ENCODE measurements at places on chromosomes 3 and 15.

- DNase-seq: no peak
Measured at GRCh38 chr3:69775751-69776150, 36.5 kb downstream of the MITF start.

- DNase-seq: no peak
Measured at GRCh38 chr3:39453134-39453533, 14.3 kb upstream of the MOBP start.

DNA sequence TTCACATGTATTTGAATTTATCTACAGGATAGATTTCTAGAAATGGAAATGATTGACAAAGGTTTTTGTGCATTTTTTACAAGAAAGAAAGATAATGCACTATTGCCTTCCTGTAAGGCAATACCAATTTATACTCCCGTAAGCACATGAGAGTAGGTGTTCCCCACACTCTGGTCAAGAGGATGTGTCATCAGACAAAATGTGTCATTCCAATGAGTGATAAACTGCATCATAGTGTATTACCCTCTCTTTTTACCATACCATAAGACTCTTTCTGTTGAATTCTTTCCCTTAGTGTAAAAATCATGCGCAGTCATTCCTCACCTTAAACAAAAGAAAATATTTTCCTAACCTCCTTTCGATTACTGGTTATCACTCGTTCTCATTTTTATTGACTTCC lies 251.0 kb downstream of the ROBO1 start:
- no peak for DNase-seq

DNA sequence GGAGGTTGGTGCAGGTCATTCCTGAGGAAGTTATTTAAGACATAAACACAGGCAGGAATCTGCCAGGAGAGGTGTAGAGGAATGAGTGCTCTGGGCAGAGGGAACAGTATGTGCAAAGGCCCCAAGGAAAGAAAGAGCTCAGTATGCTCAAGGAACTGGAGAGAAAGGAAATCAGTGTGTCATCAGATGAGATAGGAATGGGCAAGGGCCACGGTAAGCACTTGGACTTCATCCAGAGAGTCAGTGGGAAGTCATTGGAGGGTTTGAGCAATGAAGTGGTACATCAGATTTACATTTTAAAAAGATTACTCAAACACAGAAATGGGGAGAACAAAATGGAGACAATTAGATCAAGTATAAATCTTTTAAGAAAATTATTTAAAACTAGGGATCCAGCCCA lies 272.2 kb downstream of the ADAMTSL3 start:
- DNase-seq: no peak

- no peak for DNase-seq
Measured at GRCh38 chr3:113268311-113268710, 57.0 kb downstream of the BOC start.

DNA sequence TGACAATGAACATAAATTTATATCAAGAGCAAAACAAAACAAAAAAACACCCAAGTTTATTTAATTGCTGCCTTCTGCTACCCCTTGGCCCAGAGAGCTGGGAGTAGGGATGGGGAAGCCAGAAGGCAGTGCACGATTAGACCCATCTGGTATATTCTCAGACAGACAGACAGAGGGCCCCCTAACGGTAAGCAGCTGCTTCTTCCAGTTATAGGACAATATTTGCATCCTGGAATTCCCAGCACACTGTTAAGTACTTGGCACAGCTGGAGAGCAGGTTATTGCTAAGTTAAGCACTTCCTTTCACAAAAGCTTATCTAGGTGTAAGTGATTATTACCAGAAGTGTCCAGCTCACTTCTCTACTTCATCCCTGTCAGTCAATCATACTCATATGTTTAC lies 39.3 kb downstream of the C2CD4B start:
- DNase-seq: peak; percentile 67

DNA sequence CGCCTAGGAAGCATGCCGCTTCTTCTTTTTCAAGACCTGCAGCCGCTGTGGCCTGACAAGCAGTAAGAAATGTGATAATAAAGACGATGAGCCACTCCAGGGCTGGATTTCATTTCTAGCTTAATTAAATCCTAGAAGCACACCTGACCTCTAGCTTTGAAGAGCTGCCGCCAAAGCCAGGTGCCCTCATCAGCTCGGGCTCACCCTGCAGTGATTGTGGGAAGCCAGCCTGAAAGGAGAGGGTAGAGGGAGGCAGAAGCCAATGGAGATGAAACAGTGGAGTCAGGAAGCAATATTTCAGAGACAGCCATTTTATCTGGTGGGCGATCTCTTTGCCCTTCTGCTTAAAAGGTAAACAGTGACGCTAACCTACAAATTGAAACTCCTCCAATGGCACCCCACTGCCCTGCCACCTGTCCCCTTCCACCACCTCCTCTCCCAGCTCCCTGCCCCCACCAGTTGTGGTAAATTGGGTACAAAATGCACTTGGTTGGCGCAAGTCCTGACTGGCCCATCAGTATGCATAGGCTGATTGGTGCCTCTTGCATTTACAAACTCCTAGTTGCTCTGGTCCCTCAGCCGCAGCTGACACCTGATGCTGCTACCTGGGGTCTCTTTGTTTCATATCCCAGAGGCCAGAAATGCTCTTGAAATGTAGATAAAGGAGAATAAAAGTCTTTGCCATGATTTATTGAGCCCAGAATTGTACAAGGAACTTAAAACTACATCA lies 385.3 kb downstream of the PDCD6IP start:
- DNase-seq: peak; percentile 93

DNA sequence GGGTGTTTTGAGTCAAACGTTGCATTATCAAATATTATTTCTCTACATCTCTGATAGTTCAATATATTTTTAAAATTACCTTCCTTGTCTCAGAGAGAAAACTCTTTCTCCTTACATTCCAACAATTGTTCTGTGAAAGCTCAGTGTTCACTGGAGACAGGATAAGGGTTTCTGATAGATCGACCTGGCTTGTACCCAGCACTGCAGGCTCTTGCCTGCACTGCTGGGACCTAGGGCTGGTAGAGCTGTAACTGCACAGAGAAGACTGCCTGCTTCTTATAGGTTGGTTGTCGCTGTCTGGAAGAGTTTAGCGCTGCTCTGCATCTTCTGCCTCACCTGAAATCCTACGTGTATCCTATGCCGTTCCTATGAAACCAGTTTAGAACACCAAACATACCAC lies 249.9 kb upstream of the LRTM1 start:
- no peak for DNase-seq

DNA sequence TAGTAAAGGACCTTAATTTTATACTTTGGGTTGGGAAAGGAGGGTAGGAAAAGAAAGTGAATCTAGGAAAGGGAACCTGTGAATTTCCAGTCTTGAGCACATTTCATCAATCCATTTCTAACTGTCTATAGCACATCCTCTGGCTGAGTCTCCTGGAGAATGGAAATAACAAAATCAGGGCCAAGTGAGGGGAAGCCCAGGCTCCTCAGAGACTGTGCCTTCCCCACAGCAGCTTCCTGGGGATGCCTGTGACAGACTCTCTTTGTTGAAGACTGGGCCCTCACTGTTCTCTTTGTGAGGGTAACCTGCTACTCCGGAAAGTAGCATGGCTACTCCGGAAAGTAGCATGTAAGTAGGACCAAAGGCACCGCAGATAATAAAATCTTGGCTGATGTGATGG lies 22.6 kb upstream of the CSPG5 start:
- DNase-seq: no peak

DNA sequence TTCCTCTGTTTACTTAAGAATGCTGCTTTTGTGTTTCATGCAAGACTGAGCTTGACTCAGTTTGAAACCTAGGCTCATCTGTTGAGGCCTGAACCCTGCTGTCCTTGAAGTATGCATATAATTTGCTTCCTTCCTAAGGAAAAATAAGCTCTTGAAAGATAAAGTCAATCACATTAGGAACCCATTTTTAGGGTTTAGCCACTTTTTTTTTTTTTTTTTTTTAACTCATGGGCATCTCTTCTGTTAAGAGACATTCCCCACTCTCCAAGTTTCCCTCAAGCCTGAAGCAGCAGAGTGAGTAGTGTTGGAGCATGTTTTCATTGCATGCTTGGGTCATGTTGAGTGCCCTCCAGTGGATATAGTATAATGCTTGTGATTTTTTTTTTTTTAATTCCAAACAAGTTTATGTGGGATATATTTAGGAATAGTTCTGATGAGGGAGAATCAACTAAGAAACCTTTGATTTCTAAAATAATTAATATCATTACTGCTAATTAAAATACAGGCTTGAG lies 3.6 kb downstream of the CTNNB1 start:
- peak; percentile 41 for DNase-seq

GRCh38 chr15:84750583-84751092 lies 2.2 kb downstream of the ZNF592 start:
- no peak for DNase-seq
